ENCODE measurements at places on chromosomes 3 and 15. TPM values are rescaled to one million over a fixed set of nuclear protein-coding genes. Genes with fewer than 3 reads are reported as not detected.

- DNase-seq, result no peak
Measured at GRCh38 chr3:150249779-150250470, 158.2 kb upstream of the TSC22D2 start.

DNA sequence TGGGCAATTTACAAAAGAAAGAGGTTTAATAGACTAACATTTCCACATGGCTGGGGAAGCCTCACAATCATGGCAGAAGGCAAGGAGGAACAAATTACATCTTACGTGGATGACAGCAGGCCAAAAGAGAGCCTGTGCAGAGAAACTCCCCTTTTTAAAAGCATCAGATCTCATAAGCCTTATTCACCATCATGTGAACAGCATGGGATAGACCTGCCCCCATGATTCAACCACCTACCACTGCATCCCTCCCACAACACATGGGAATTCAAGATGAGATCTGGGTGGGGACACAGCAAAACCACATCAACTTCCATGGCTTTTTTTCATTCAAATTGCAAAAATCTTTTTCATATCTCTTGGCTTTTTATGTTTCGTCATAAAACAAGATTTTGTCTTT, 67.6 kb upstream of the GADL1 start:
- DNase-seq, result no peak

SAXO2 gene
- polyA plus RNA-seq, result 6.1 TPM

DNA sequence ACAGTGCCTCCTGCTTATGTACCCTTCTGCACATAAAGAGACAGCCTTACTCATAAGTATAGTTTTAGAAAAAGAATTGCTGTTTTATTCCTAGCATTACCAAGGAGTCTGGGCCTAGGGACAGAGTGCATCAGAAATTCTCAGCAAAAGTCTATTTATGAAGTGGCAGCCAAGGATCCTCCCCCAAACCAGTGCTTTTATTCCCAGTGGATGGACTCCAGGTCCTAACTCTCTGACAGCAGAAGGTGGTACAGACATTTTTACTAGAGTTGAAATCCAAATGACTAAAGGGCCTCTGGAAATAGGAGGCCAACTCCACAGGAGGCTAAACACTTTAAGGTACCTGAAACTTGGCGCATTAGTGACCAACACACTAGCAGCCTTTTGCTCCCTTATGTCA, 407.2 kb upstream of the TPRG1 start:
- no peak for DNase-seq

- no peak for DNase-seq
Measured at GRCh38 chr3:125957674-125958510, 11.1 kb upstream of the ROPN1B start.

HDC gene
- polyA plus RNA-seq, result 0.85 TPM

GRCh38 chr15:69164807-69165636, 4.6 kb downstream of the GLCE start:
- DNase-seq, result no peak

DNA sequence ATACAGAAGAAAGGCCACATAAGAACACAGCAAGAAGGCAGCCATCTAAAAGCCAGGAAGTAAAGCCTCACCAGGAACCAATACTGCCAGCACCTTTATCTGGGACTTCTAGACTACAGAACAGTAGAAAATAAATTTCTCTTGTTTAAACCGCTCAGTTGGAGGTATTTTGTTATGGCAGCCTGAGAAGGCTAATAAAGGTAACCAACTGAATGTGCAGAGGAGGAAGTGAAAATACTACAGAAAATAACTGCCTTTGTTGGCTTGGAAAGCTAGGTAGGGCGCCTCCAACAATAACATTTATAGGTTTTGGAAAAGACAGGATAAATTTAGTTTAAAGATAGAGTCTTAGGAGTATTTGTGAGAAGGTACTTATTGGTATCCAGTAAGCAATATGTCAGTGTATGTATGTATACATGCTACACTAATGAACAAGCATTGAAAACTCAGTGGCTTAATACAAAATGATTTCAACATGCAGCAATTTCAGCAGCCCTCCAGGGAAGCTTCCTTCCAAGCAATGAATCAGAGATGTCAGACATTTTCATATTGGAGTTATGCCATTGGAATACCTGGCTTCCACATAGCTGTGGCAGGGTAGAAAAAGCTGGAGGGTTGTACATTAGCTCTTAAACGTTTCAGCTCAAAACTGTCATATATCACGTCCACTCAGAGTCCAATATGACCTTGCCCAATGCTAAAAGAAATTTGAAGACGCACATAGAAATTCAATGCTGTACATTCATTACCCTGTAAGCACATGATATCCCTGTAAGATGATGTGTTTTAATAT, 48.9 kb downstream of the ZBBX start:
- no peak for DNase-seq

MAP1A gene
- polyA plus RNA-seq, result 8.4 TPM

DNA sequence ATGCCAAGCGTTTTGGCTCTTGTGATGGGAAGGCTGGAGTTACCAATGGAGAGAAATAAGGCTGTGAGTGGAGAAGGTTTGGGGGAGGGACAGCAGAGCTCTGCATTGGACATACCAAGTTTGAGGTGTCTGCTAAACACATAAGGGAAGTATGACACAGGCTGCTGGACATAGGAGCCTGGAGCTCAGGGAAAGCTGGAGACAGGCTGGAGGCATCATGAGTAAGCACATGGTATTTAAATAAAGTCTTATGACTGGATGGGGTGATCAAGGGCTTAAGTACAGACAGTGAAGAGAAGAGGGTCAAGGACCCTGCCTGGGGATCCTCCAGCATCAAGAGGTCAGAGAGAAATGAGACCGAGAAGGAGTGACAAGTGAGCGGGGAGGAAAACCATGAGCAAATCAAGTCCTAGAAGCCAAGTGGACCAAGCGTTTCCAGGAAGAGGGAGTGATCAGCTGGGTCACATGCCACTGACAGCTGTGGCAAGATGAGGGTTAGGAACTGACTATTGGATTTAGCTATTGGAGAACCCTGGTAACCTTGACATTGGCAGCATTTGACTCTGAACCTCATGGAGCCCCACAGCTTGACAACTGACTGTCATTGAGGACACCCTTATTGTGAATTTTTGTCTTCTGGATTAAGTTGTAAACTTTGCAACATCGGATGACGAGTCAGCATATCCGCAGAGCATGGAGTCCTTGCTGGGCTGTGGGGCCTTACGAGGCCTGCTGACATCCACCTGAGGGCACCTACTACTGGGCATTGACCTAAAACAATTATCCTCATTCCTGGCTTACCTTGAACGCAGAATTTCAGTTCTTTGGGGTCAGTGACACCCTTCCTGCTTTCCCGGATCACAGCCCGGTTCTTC, 78.7 kb upstream of the ETV5 start:
- DNase-seq, result no peak

DNA sequence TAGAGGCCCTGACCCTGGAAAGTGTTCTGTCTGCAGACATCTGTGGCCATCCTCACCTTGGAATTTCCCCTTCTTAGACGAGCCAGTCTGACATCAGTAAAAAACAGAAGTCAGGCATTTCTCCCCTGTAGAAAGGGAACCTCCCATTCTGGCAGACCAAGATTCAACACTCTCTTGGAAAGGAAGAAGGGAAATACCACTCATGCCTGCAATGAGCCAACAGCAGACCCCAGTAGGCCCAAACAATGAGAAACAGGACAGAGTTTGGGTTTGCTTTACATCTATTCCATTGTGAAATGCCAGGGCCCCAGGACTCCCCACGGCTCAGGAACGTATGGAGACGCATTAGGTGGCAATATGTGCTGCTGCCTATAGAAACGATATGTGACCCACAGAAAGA, 264.0 kb upstream of the NSMCE3 start:
- no peak for DNase-seq

GRCh38 chr15:43552256-43552655, 34.8 kb downstream of the MAP1A start:
- DNase-seq, result no peak

DNA sequence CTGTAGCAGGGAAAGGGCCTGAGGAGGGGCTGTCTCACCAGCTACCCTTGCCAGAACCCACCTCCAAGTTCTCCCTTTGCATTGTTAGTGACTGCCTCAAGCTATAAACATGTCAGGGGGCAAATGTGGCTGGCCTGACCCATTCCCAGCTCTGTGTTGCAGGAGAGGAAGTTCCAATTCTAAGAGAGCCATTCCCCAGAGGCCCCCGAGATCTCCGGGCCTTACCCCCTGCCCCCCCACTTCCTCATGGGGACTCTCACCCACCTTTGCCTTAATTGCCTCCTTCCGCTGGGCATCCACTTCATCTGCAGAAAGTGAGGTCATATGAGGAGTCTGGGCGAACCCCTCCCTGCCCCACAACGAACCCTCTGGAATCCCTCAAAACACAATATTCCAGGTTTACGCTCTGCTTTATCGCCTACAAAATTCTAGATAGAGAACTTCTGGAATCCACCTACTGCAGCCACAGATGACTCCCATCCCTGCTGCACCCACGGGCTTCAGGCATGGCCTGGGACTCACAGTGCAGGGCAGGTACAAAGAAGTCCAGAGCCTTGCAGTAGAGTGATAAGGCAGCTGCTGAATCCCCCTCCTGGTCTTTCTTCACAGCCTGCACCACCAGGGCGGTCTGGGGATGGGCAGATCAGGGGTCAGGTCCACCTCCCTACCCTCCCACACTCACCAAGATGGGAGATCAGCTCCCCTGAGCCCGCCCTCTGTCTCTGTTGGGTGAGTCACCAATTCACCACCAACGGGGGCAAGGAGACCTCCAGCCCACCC, 4.0 kb downstream of the ULK3 start:
- DNase-seq, result no peak

- no peak for DNase-seq
Measured at GRCh38 chr3:64011685-64012084, 11.6 kb downstream of the PSMD6 start.

GRCh38 chr15:88331291-88331690, 74.8 kb upstream of the NTRK3 start:
- DNase-seq, result peak; percentile 0

DNA sequence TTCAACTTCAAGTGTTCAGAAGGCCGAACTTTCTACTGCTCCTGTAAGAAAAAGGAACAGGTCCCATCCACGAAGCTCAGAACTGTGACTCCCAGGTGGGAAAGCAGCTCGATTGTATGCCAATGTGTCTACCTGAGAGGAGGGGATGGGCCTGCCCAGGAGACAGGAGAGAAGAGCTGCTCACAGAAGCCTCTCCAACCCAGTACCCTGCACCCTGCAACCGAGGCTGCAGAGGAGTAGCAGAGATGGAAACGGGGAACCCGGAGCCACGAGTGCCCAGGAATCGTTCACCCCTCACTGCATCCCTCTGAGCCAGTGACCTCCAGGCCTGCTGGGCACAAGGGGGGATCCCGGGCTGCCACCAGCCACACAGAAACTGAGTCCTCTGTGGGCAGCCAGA, 86.5 kb upstream of the PRR23E start:
- DNase-seq, result no peak

TRIM42 gene
- polyA plus RNA-seq, result not detected

GRCh38 chr3:127997961-127998360, 54.3 kb upstream of the SEC61A1 start:
- no peak for DNase-seq

GATM gene
- 323 TPM for polyA plus RNA-seq

- DNase-seq, result no peak
Measured at GRCh38 chr15:95901271-95901670, 429.2 kb upstream of the NR2F2 start.

DNA sequence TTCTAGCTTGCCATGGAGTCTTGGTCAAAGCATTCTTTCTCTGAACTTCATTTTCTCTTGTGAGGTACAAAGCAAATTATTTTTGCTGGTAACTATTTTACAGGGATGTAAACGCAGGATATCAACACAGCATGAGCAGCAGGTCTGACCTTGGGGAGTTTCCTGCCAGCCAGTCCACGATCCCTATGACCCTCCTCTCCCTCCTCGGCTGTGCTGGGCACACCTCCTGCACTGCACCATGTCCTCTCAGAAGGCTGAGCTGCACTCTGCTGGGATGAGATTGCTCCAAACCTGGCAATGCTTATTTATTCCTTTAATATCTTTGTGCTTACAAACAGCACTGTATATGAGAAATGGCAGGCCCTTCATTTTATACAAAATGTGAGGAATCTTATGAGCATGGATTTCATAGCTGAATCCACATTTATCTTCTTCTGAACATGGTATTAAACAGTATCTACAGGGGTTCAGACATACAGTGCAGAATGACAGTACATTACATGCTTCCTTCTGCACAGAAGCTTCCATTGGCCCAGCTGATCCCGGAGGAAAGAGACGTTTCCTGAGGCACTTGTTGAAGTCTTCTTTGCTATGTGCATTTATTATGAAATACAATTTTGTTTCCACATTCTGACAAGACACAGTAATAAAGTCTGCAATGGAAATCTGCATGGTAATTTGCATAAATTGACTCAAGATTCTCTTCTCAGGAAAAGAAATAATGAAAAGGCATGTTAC, 41.2 kb downstream of the RAB6B start:
- no peak for DNase-seq

DNA sequence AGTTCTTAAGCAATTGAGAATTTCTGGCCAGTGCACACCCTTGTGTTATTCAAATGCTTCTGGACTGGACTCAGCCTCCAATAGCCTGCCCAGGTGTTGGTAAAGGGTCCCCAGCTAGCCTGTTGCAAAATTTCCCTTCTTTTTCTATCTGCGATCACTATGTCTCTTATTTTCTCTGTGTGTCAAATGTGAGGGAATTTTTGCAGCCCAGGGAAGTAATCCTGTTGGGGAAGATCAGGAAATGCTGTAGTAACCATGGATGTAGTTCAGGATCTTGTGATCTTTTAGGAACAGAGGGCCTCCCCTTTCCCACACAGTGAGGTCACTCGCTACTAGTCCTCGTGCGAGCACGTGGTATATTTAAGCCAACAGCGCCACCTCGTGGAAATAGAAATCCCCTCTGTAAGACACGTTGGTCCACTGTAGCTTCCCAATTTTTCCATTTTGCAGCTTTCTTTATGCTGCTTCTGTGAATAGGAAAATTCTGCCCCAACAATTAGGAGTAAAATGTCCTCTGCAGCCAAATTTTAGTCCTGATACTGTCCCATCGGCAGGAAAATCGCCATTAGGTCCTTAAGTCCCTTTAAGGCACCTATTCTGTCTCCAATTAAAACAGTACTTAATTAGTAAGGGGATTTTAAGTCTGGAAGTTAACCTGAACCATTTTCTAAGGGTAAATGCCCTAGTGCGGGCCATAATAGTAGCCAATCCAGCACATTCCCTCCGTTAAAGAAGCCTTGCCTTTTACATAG, 4.0 kb upstream of the SMCO1 start:
- no peak for DNase-seq

CCR3 gene
- polyA plus RNA-seq, result not detected

- DNase-seq, result no peak
Measured at GRCh38 chr15:80875568-80876347, 96.6 kb downstream of the CEMIP start.

GRCh38 chr15:72009222-72009621, 108.7 kb downstream of the MYO9A start:
- DNase-seq, result peak; percentile 27

DNAJA4 gene
- 21.9 TPM for polyA plus RNA-seq
